ENCODE measurements at places on chromosomes 6 and 20.
A peak's percentile ranks its signal among the peaks of the same experiment; 100 is the strongest.

DNA sequence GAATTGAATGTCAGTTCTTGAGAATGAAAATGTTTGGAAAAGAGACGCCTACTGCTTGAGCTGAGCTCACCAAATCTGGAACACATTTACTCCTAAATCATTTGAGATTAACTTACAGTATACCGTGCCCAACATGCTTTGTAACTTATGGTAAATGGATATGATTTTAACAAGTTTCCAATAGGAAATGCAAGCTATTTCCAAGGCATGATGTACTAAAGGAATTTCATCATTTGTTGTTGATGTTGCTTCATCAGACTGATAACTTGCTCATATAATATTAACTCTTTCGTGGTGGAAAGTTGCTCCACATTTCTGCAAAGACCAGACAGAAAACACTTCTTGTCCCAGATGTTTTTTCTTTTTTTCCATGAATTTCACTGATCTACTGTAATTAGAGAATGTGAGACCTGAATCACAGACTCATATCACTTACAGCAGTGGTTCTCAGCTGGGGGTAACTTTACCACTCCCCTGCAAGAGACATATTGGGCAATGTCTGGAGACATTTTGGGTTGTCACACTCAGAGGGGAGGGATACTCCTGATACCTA, 116.6 kb upstream of the TRAF3IP2 start:
- peak; percentile 86 for DNase-seq

DNA sequence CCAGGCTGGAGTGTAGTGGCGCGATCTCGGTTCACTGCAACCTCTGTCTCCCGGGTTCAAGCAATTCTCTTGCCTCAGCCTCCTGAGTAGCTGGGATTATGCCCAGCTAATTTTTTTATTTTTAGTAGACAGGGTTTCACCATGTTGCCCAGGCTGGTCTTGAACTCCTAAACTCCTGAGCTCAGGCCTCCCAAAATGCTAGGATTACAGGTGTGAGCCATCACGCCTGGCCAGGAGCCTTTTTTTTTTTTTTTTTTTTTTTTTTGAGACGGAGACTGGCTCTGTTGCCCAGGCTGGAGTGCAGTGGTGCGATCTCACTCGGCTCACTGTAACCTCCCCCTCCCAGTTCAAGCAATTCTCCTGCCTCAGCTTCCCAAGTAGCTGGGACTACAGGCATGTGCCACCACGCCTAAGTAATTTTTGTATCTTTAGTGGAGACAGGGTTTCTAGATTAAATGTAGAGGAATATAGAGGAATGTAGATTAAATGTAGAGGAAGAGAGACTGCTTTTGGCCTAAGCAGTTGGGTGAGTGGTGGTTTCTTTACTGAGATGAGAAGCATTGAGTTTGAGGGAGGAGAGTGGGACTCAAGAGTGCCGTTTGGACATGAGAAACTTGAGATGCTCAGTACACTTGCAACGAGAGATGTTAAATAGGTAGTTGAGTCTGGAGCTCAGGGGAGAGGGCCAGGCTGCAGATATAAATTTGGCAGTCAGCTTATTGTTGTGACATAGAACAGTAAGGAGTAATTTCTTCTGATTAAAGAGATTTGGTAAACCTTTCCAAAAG, 16.7 kb downstream of the VAPB start:
- DNase-seq = no peak

DNA sequence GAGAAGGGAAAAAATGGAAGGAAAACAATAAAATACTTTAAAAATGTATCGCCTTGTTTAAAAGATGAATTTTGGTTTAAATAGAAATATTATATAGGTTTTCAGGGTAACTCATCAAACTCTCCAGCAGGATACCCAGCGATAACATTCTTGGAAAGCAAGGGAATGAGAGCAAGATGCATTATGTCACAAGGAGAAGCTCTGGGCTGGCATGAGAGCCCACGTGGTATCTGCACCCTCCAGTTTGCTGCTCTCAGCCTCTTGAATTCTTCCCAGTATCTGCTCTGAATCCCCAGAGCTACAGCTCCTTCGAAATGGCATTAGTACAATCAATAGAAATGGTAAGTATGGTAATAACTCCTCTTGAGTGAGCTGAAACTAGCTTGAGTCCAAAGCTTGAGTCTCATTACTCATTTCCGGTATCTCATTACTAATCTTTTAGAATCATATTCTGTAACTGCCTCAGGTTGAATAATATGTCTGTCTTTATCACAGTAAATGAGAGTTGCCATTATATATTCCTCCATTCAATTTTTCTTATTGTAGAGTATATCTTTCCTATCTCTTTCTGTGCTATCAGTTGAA, 4.9 kb upstream of the TMEM242 start:
- DNase-seq = no peak

- no peak for DNase-seq
These were observed 103.9 kb downstream of the AIG1 start for GRCh38 chr6:143164565-143165105.

DNA sequence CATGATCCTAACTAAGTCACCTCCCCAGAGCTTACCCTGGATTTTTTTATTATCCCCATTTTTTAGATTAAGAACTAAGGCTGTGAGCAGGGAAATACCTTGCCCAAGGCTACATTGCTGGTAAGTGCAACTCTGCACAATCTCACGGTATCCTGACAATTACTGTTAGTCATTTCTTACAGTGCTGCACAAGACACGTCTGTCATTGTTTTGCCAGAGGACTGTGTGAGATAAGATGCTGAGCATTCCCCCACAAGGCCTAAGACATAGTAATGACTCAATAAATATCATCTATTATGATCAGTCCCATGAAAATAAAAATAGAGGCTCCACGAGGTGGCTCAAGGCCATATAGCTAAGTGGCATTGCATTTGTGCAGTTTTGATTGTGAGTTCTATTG, 21.0 kb downstream of the PFDN4 start:
- DNase-seq = no peak

- DNase-seq = peak; percentile 41
These were observed 106.3 kb downstream of the PRKN start for GRCh38 chr6:162621246-162621645.

Data from fibroblast of skin of abdomen (primary cell).